ENCODE measurements at places on chromosomes 5 and 9.
A peak's percentile ranks its signal among the peaks of the same experiment; 100 is the strongest.

GRCh38 chr9:122444041-122444733 lies 33.5 kb downstream of the OR1J1 start:
- no peak for DNase-seq

GRCh38 chr5:168137265-168137664 lies 154.2 kb upstream of the WWC1 start:
- no peak for DNase-seq

- DNase-seq = no peak
Observed at GRCh38 chr9:89667726-89668125, 62.9 kb downstream of the GADD45G start.

DNA sequence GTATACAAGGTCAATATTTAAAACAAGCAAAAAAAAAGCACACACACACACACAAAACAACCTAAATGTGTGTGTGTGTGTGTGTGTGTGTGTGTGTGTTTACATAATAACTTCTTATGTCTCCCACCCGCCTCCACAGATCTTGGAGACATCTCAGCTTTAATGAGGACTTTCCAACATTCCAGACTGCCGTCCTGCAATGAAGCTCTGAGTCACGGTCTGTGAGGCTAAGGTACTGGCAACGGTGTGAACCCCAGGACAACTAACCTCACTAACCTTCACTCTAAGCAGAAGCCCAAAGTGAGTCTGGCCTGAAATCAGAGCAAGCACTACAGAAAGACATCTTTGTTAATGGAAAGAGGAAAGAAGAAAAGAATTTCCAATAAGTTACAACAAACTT lies 22.3 kb downstream of the ZNF474 start:
- DNase-seq = no peak

- no peak for DNase-seq
Observed at GRCh38 chr5:151691706-151692105, 5.0 kb upstream of the SPARC start.

- DNase-seq = no peak
Observed at GRCh38 chr5:135208555-135208902, 174.5 kb upstream of the PITX1 start.

GRCh38 chr9:99255651-99256050 lies 33.6 kb downstream of the SEC61B start:
- no peak for DNase-seq

- no peak for DNase-seq
Observed at GRCh38 chr5:54571462-54571861, 53.9 kb downstream of the SNX18 start.

- DNase-seq = no peak
Observed at GRCh38 chr5:151467576-151467975, 20.2 kb downstream of the SLC36A1 start.

GRCh38 chr5:174501461-174502069 lies 222.8 kb upstream of the MSX2 start:
- DNase-seq = no peak

DNA sequence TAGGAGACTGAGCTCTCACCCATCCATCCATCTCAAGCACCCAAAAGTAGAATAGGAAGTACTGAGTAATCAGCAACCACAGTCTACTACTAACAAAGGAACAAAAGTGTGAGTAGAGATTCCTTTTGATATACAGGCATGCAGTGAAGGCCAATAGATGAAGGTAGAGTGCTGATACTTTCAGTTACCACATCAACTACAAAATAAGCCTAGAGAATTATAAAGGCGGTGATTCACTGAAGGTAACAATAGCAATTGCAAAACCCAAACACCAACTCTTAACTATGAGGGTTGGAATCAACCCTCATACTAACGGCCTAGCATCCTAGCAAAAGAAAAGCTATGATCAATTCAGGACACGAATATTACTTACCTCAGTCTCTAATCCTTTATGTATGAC lies 992.6 kb downstream of the DNAH5 start:
- DNase-seq = no peak

DNA sequence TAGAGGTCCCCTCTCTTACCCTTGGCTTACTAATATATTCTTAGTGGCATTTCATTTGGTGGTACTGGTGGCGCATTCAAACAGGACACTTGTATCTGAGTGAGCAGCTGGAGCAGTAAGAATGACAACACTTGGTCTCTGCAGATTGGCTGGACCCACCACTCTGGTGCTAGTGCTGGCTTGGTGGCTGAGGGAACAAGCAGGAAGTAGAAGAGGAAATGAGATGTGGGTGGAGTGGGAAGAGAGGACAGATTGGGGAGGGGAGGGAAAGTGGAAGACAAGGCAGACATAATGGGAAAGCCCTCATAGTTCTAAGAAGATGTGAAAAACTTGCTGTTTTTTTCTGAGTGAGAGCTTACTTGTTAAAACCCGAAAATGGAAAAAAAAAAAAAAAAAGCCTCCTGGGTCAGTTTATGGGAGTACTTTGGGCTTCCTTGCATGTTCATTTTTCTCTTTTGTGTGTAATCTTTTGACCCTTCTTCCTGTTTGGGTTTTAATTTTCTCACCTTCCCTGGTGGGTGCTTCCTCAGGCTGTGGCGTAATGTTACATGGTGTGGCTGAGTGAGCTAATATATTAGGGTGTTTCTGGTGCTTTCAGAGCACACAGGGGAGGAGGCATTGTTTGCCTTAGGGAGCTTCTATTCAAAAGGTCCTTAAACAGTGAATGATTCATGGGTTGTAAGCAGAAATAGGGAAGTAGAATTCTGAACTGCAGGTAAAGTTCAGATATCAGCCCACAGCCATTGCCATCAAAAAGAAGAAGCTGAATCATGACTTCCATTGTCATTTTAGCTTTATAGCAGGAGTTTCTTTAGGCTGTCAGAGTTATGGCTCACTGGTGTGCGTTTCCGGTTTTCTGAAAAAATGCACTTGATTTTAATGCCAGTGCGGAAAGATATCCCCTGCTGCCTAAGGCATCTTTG lies 52.3 kb downstream of the TLE4 start:
- peak; percentile 31 for DNase-seq

DNA sequence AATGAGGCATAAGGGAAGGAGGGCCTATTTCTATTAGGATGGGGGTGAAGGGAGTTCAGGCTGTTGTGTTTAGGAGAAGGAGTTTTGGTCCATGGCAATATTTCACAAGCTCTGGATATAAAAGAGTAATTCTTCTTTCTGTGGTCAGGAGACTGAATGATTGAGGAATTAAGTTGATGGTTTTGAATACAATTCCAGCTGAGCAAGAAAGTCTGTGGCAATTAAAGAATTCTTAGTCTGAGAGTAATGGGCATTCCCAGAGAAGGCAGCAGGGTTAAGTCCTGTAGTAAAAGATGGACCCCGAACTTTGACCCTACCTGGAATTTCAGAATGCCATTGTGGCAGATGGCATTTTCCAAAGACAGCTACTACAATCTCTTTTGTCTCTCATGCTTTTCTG lies 202.6 kb downstream of the TLE4 start:
- DNase-seq = no peak

DNA sequence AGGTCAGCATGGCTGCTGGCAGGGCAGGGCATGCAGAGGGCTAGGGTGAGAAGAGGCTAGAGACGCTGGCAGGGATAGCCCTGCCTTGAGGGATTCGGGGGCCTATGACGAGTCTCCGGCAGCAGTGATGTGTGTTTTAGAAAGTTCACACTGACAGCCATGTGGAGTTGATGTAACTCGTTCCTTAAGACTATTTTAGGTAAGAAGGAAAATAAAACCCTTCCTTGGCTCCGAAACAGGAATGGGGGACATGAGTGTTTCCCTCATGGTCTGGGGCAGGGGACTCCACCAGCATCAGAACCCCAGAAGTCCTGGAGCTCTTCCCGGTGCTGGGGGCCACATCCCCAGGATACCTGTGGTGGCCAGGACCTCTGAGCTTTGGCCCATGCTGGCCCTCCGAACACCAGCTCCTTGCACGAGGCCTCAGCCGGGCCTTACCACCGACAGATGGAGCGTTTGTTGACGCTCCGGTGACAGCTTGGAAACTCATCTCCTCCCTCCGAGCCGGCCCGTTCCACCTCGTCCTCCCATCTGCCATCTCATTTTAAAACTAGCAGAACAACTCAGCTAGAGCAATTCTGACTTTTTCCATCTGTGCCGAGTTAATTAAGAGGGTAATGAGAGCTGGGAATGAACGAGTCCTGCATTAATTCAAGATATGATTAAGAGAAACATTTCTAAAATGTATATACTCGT lies 337.7 kb downstream of the CDK5RAP2 start:
- no peak for DNase-seq

DNA sequence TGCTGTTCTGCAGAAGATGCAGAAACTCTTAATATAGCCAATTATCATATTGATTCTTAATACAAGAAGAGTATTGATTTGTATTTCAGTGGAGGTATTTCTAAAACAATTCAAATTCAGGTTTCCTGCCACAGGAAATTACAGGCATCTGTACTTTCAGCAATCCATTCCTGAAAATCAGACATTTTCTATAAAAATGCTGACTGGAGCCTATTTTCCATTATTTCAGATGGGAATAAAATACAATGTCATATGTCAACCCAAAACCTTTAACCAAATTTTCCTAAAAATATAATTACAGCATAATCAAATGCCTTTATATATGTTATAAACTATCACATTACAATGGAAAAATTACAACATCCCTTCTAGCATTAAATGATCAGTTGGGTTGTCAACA lies 131.5 kb downstream of the MELK start:
- no peak for DNase-seq

DNA sequence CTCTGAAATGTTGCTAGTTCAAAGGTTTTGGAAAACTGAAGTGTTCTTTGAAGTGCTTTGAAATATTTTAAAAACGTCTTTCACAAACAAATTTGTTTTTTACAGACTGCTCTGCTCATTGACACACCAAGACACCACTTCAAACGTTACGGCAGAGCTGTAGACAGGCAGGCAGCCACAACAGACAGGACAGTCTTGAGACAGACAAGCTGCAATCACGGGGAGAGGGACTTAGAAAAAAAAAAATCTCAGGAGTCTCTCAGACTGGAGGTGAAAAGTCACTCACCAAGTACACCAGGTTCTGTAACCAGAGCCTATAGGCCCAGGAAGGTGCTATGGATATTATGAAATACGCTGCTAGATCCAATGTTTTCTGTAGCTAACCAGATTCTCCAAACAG lies 135.4 kb downstream of the ISL1 start:
- no peak for DNase-seq

DNA sequence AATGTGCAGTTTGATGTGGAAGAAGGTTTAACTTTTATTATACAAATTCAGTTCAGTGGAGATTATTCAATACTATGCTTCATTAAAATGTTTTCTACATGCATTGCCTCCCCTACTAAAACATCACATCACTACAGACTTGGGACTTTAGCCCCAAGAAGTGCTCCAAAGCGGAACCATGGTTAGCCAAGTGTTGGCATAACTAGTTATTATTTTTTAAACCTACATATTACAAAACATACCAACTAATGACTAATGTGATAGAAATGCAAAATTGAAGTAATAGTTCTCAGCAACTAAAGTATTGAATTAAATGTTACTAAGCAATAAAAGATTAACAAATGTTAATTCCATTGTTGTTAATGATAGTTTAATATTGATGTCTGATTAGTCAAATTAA lies 74.5 kb downstream of the XRCC4 start:
- DNase-seq = no peak

Data from right kidney (tissue), 9 donors.